Suppressor macrophage treated with lipopolysaccharide for 1 hour (primary cell): ENCODE measurements at places on chromosomes 3 and 15.

- DNase-seq = no peak
These were observed at the start of gene BTLA for GRCh38 chr3:112498914-112499711. Gene BTLA, minus strand, starts transcription at chr3:112499472. Its CDS starts 114 bp downstream, at chr3:112499358.

- DNase-seq = no peak
These were observed 33.5 kb upstream of the CSPG5 start for GRCh38 chr3:47612178-47612577.

DNA sequence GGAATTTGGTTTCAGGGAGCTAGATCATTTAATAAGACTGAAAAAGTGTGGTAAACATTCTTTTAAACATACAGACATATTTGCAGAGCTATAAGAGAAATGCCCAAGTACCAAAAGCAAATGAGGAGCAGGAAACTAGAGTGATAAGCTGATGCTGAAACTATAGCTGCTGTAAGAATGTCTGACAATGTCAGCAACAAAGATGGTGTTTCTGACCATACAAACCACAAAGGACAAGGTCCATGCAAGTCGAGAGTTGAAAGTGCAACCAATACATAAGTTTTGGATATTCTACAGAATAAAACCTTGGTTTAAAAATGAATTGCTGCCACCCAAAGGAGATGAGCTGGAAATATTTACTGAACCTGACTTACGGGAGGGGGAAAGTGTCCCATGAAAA is 610.2 kb downstream of the TBL1XR1 start:
- no peak for DNase-seq

- no peak for DNase-seq
These were observed 401.0 kb upstream of the TBL1XR1 start for GRCh38 chr3:177598097-177598833.

- DNase-seq = no peak
These were observed 242.0 kb upstream of the RGMA start for GRCh38 chr15:93330912-93331544.

GRCh38 chr15:73030122-73030679 is 22.1 kb upstream of the NEO1 start:
- DNase-seq = no peak
